ENCODE measurements at places on chromosomes 3 and 15.

DNA sequence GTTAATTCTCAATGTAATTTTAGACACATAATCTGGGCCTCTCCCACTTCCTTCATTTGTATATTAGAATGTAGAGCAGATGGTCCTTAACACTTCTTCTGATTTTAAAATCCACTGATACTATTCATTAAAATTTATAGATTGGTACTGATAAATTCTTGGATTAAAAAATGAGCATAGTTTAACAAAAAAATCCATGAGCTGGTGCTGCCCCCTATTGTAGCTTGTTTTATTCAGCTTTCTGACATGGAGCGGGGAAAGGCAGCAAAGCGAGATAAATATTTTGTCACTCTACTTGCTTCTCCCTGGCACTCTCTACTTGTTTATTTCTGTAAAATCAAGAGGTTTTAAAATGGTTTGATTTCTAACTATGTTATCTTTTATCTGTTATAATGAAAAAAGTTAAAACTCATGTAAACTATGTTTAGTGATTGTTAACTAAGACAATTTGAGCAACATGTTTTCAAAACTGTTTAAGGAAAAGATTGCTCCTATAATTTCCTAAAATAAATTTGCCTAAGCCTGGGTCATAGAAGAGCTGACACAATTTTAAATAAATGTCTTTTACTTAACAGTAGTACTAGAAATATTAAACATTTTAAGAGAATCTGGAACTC lies 26.5 kb upstream of the PLOD2 start:
- DNase-seq: no peak

DNA sequence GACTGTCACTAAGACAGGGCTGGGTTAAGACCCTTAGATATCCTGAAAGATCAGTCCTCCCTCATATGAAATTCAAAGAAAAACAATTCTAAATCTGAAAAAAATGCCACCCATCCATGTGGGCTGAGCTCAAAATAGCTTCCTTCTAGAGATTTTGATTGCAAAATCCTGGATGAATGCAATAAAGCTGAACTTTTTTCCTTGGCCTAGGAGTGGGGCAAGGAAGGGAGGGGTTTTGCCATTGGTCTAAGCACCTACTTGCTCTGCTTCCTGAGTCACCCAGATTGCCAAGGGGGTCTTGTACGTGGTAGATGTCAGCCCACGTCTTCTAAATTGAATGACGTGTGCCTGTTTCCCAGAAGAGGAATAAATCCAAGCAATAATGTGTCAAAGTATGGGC lies 15.3 kb upstream of the SMAD3 start:
- no peak for DNase-seq

- DNase-seq: no peak
Observed at GRCh38 chr15:91882858-91883586, 29.5 kb downstream of the SLCO3A1 start.

GRCh38 chr15:70341566-70341965 lies 243.8 kb upstream of the TLE3 start:
- DNase-seq: no peak

DNA sequence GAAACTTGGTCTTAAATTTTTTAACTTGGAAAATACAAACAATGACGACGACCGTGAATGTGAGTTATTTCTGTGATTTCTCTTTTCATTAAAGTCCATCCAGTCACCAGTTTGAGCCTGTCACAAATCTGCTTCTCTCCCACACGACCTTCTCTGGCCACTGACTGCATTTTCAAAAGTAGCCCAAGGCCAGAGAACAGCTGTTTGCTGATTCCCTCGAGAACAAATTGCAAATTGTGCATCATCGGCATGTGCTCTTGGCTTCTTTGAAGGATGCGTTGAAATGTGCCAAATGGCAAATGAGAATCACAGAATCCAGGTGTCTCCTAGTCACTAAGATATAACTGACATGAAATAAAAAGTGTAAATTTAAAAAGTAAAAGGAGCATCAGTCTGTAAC lies 106.4 kb downstream of the AQP9 start:
- no peak for DNase-seq

- no peak for DNase-seq
Observed at GRCh38 chr3:42043099-42043813, 47.9 kb upstream of the TRAK1 start.

DNA sequence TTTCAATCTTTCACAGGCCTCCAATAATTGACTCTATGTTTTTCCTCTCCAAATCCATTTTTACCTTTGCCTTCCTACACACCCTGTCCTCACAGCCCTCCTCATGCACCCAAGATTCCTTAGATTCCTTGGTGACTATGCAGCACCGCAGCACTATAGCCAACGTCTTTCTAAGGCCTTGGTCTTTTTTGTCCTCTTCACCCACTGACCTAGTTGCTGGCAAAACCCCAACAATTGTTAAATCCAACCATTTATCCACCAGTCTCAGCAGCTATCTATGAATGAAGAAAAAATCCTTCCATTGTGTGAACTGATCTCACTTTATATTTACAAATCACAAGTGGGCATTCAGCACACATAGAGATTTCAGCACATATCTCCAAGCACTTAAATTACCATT lies 203.9 kb downstream of the VGLL3 start:
- no peak for DNase-seq

Data from stimulated activated CD8-positive, alpha-beta memory T cell treated with anti-CD3 and anti-CD28 coated beads, Interleukin-4, amount 100 ng/mL, for 4 hours (primary cell).